ENCODE measurements at places on chromosomes 2 and 18.

GRCh38 chr2:237171396-237171795, 85.7 kb downstream of the COPS8 start:
- no peak for DNase-seq

GRCh38 chr2:63408530-63408929, 179.7 kb downstream of the WDPCP start:
- DNase-seq = no peak

DNA sequence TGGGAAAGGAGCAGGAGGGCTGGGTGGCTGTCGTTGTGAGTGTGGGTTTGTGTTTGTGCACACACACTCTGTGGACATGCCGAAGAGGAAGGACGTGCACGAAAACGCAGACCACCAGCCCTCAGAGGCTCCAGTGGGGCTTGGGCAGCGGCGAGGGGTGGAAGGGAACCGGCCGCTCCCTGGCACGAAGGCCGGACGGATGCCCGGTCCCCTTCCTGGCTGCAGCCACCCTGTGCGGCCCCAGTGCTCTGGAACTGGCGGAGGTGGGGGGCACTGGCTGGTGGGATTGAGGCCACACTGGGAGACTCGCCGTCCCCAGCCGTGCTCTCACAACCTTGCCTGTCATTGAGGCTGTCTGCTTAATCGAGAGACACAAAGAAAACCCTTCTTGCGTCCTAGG, 852.6 kb upstream of the SALL3 start:
- DNase-seq = no peak

DNA sequence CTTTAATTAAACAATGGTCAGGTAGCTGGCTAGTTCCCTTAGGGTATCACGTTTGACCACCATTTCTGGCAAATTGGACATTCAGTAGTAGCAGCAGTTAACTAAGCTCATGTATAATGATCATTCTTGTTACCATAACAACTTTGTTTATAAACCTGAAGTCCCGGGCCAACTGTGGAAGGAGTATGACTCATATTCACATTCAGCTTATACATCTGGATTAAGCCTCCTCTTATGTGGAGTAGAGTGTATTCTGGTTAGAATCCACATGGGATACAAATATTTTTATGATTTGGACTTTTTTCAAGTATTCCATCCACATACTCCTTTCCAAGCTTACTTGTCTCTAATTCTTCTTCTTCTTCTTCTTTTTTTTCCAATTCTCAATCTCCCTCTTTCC, 70.3 kb upstream of the ZSWIM2 start:
- DNase-seq = no peak

DNA sequence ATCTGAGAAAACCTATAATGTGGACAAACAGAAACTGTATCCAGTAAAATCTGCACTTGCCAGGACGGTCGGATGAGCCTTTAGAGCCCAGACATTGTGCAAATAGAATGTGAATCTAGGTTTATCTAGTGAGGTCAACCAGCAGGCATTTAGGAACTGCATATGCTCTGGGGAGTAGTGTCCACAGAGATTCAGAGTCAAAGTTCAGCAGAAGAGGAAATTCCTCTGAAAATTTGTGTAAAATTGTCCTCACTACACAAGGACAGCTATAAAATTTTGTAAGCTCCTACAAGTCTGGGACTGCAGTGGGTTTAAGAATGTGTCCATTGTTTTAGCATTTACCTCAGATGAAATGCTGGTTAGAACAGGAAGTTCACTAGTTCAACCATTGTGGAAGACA, 9.8 kb upstream of the NDUFV2 start:
- no peak for DNase-seq

GRCh38 chr2:219554350-219554749, 10.5 kb downstream of the TMEM198 start:
- no peak for DNase-seq

GRCh38 chr2:84481702-84482101, 22.6 kb upstream of the SUCLG1 start:
- no peak for DNase-seq

- peak; percentile 68 for DNase-seq
Observed at GRCh38 chr18:39846265-39846664, 2108.8 kb upstream of the PIK3C3 start.

- DNase-seq = no peak
Observed at GRCh38 chr18:12890964-12891363, 6.9 kb upstream of the PTPN2 start.

DNA sequence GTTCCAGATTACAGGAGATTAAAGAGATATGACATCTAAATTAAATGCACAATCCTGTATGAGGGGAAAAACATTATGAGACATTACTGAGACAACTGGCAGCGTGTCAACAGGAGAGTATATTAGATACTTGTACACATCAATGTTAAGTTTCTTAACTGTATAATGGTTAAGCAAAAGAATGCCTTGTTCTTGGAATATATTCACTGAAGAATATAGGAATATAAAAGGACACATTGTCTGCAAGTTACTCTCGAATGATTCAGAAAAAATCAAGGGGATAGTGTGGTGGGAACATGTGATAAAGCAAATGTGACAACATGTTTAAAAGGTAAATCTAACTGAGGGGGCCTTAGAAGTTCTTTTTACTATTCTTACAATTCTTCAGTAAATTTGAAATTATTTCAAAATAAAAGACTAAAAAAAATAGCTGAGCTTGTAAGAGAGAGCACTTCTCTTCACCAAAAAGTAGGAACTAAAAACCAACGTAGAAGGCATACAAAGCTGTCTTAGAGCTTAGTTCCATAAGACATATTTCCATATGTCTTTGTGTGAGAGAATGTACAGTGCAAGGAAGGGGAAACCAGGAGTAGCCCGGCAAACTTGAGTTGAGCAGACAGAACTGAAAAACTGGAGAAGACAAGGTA, 7.5 kb downstream of the WDPCP start:
- DNase-seq = no peak

DNA sequence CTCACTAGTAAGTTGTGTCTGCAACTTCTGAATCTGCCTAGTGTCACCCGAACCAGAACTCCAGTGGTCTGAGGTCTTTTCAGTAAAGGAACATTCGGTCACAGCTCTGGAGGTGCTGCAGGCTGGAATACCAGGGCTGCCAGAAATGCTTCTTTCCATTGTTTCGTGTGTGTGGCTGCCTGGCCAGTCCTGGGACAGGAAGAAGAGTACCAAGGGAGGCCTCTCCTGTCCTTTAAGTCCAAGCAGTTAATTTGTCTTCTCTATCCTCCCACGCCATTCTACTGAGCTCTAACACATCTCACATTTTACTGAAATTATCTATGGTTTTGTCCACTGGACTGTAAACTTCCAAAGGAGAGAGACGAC, 196.0 kb downstream of the LNPK start:
- DNase-seq = no peak

- DNase-seq = no peak
Observed at GRCh38 chr2:7279421-7279949, 362.3 kb downstream of the RNF144A start.

- no peak for DNase-seq
Observed at GRCh38 chr2:132420816-132421805, 4.5 kb downstream of the GPR39 start.

DNA sequence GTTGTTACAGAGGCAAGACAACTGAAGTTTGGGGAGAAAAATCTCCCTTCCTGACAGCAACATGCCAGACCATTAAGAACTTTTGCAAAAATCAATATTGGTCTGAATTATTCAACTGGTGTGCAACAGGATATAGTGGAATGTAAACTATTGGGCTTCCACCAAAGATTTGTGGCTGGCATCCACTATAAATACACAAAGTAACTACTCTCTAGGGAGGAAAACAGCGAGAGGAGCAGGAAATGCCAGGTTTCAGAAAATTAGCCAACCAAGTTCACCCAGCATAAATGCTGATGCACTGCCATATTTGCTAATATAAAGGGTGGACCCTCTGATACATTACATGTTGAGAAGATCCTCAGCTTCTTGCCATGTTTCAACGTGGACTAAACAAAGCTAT, 267.6 kb upstream of the LYPD1 start:
- no peak for DNase-seq

DNA sequence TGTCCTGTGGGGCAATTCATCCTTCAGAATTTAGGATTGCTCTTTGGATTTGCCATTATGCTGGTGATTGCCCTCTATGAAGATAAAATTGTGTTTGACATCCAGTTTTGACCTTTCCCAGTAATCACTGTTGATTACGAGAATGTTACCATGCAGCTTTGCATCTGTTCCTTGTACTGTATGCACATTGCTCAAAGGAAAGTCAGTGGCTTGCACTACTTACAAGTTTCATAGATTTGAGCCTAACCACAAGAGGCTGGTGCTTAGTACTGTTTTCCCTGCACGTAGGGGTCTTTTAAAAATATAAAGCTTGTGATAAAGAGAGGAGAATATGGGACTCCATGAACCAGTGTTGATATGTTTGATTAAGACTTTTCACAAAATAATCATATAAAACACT, 77.9 kb downstream of the SLC39A10 start:
- no peak for DNase-seq

- DNase-seq = no peak
Observed at GRCh38 chr2:12928197-12928774, 211.6 kb downstream of the TRIB2 start.

DNA sequence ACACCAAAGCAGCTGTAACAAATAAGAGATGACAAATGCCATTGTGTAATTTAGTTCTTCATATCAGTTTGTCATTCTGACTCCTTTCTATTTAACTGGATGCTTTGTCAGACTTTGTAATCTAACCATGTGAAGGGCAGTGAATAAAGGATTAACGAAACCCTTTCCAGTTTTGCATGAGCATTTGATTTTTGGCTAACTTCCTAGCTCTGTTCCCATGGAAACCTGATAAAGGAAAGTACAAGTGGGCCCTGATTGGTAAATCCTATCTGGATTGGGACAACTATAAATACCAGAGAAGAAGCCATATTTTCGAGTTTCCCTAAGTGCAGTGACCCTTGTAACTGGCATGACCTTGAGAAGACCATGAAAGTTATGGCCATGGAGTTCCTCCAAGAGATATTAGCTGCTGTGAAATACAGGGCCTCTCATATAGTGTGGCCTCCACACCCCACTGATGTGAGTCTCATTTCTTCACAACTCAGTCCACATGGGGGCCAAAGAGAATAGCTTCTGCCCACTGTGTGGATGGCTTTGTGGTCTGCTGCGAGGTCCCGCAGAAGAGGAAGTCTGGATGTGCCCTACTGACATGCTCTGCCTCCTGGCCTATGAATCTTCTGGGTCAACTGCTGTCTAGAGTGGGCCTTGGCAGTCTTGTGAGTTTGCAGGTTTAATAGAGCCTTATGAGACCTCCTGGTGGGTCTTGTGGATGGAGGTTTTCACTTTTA, 38.2 kb upstream of the CYP1B1 start:
- DNase-seq = no peak

DNA sequence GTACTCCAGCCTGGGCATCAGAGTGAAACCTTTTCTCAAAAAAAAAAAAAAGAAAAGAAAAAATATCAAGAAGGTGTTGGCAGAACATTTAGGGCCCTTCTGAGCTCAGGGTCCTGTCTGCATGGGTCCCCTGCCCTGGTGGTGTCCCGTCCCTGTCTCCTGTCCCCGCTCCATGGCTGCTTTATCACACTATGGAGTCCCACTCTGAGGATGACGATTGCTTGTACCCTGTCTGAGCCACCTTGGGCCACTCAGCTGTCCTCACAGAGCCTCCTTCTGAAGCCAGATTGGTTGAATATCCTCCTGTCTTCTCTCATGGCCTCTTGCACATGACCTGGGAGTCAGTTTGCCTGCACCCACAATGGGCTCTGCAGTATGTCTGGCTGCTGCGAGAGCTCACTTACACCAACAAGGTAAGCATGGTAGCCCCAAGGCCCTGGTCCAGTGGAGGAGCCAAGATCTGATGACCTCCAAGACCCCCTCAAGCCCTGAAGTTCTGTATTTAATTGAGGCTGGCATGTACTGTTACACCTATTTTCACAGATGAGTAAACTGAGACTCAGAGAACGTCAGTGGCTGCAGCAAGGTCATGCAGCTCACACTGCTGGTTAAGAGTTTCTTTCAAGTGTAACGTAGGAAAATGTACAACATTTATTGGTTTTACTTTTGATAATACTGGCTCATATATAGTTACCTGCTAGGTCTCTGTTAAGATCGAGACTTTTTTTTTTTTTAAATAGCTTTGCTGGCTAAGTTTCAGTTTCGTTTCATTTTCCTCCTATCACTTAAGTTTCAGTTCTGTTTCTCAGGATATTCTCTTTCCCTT, 16.9 kb upstream of the ZCCHC2 start:
- DNase-seq = no peak

DNA sequence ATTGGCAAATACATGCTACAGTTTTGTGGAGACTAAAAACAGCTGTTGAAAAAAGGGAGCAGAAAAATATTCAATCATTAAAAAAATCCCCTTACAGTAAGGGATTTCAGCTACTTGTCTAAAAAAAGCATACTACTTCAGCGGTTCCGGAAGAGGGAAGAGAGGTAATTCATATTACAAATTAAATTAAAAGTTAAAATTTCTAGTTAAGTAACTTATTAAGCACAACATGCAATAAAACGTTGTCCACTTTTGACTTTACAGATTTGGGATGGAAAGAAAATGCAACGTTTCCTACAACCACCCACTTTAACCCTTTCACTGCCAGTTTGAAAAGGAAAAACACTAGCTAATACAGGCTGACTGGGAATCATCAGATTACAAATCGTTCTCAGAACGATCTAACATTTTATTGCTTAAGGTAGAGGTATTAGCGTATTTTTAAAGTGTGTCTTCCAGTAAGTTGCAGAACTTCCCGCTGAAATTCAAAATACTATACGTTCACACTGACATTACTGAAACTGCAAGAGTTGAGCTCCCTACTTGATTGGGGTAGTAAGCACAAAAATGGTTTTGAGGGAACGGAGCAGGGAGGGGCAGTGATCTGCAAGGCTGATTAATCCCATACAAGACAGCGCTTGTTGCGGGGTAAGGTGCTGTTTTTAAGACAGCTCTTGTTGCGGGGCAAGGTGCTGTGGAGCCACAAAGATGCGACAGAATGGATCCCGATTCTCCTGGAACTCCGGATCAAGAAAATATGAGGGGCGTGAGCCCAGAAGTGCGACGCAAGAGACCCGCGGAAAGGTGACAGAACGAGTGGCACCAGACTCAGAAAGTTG, 743 bp downstream of the HADHA start:
- DNase-seq = no peak

- no peak for DNase-seq
Observed at GRCh38 chr2:189581354-189582139, 961 bp upstream of the SLC40A1 start.
